T-helper 2 cell (primary cell): ENCODE measurements at places on chromosomes 16 and 17.

- no peak for DNase-seq
These were observed 45.2 kb downstream of the ST3GAL2 start for GRCh38 chr16:70393662-70394061.

- DNase-seq = no peak
These were observed 189.8 kb downstream of the KATNIP start for GRCh38 chr16:27739606-27740357.

DNA sequence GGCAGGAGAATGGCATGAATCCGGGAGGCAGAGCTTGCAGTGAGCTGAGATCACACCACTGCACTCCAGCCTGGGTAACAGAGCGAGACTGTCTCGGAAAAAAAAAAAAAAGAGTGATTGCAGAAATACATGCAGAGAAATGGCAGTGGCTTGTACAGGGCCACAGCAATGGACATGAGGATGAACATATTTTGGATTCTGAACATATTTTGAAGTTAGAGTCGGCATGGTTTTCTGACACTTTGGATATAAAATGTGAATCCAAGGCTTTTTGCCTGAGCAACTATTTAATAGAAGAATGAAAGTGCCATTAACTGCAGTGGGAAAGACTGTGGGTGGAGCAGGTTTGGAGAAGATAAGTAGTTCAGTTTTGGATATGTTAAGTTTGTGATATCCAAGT, 35.8 kb downstream of the CPD start:
- no peak for DNase-seq

DNA sequence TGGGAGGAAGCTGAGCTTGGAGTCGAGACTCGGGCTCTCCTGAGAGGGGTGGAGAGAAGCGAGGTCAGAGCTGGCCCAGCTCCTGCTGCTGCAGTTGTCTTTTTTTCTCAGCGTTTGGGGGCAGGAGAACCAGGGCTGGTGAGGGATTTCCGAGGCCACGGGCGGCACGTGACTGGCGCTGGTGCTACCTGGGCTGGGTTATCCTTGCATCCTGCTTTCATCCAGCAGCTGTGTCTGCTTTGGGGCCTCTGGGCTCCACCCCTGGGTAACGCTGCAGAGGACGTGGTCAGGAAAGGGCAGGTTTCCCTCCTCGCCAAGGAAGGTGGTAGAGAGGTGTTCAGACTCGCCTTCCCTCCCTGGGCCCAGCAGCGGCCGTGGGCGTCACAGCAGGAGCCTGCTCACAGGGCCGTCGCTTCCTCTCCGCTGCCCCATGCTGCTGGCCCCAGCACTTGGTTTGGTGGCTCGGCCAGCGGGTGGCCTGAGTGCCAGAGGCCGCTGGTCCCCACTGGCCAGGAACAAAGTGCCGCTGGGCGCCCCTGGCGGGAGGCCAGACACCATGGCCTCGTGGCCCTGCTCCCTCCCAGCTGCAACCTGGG, 22.5 kb downstream of the GSE1 start:
- DNase-seq = no peak

- DNase-seq = no peak
These were observed 385.2 kb upstream of the ZFHX3 start for GRCh38 chr16:73432850-73433730.

- no peak for DNase-seq
These were observed 54.6 kb downstream of the WDR45B start for GRCh38 chr17:82593590-82594087.

DNA sequence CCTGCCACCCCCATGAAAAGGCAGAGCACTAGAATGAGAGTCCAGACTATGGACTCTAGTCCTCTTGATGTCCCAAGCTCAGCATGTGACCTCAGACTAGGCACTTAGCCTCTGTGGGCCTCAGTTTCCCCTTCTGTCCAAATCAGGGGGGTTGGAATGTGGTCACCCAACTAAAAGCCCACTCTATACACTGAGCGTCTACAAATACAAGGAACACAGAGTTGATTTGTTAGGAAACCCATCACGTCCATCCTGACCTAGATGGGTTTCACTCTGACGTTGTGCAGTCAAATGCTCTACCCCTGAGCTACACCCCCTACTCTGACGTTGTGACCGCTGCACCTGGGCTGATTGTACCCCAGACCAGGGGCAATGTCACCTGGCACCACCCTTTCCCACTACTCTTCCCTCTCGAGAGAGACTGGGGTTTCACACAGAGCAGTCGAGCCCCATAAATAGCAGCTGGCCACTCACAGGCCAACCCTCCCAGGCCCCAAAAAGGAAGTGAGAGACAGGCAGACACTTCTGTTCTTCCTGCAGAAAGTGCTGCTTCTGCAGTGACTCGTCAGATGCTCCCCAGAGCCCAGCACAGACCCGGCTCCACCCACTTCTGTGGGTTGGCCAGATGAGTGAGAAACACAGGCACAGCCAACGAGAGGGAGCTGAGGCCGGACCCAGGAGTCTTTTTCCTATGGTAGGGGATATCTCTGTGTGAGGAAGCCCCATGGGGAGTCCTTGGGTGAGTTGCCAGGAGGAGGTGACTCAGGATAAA, 16.1 kb upstream of the TNFRSF13B start:
- DNase-seq = peak; percentile 82

- peak; percentile 87 for DNase-seq
These were observed 75.6 kb downstream of the CHD9 start for GRCh38 chr16:53130159-53131049.

- DNase-seq = no peak
These were observed 302.1 kb downstream of the MAF start for GRCh38 chr16:79298476-79298875.

GRCh38 chr16:3065069-3065741, at the start of gene IL32:
TSS of gene IL32 (plus strand) at chr16:3065640. CDS start at chr16:3065812, 172 bp downstream.
- peak; percentile 58 for DNase-seq

DNA sequence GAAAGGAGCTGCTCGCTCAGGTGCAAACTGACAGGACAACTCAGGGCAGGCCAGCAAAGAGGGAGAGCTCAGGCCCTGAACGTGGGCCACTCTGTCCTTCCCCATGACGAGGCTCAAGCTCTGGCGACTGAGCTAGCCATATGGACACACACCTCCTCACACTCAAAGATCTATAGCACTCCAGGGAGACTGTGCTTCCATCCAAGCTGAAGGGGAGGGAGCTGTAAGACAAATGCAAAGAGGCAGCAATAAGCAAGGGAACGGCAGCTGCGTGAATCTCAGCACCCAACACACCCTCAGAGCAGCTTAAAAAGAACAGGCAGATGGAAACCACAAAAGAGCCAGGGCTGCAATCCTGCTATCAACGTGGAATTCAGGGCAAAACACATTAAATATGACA, 13.5 kb downstream of the NUDT16L1 start:
- DNase-seq = no peak

GRCh38 chr17:57580055-57580739, 164.9 kb downstream of the CCDC182 start:
- DNase-seq = no peak

GRCh38 chr17:79214459-79214858, 139.8 kb downstream of the ENGASE start:
- DNase-seq = no peak

GRCh38 chr17:41738077-41738800, 3.8 kb upstream of the HAP1 start:
- DNase-seq = peak; percentile 73

- DNase-seq = no peak
These were observed 39.6 kb upstream of the ADGRG1 start for GRCh38 chr16:57588831-57589230.

DNA sequence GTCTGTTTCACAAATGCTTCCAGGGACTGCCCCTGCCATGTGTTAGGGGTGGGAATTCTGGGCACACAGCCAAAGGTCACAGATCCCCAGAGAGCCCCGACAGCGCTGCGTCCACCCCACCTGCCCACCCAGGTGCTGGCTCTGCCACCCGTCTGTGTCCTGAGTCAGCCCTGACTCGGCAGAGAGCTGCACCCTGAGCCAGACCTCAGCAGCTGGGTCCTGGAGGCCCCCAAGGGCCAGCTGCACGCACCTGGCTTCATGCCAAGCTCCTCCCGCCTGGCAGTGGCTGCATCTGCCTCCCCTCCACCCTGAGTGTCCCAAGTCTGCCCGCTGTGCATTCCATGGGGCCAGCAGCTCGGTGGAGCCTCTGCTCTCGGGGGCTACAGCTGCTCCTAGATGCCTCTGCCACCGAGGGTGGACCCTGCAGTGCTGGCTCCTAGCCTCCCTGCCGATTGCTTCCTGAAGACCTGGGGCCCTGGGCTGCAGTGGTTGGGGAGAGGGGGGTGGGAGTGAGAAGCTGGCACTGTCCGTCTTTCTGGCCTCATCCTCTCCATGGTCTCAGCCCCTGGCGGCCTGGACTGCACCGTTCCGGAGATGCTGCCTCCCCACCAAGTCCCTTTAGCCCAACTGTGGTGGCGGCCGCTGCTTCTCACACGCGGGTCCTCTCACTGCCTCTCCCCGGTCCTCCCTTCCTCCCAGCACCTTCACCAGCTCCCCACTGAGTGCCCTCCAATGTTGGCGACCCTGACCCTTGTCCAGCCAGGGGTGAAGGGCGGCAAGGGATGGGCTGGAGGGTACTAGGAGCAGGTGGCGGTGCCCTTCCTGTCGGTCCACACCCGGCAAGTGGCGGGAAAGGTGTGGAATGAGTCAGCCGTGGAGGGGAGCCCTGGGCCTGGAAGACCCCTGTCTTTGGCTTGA, 3.0 kb downstream of the SECTM1 start:
- no peak for DNase-seq

DNA sequence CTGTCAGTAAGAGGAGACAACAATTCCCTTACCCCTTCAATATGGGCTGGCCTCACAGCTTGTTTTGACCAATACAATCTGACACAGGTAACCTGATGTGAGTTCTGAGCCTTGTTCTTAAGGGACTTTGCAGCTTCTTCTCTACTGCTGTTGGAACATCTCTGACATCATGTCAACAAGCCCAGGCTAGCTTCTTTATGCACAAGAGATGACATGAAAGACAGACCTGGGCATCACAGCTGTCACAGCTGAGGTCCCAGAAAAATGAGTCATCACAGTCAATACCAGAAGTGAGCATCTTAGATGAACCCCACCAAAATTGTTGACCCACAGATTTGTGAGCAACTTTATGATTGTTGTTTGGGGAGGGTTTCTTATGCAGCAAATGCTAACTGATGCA, 431.7 kb upstream of the PSMD7 start:
- no peak for DNase-seq

- no peak for DNase-seq
These were observed 4.0 kb downstream of the PYY start for GRCh38 chr17:43949781-43950180.

DNA sequence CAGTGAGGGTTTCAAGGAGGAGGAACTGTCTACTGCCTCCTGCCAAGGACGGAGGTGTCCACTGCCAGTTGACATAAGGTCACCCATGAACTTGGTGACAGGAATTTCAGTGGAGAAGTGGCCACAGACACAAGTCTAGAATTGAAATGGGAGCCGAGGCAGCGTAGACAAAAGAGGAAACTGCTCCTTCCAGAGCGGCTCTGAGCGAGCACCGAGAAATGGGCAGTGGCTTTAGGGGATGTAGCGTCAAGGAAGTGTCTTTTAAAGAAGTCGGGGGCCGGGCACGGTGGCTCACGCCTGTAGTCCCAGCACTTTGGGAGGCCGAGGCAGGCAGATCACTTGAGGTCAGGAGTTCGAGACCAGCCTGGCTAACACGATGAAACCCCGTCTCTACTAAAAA, 3.1 kb upstream of the SERPINF1 start:
- DNase-seq = no peak

DNA sequence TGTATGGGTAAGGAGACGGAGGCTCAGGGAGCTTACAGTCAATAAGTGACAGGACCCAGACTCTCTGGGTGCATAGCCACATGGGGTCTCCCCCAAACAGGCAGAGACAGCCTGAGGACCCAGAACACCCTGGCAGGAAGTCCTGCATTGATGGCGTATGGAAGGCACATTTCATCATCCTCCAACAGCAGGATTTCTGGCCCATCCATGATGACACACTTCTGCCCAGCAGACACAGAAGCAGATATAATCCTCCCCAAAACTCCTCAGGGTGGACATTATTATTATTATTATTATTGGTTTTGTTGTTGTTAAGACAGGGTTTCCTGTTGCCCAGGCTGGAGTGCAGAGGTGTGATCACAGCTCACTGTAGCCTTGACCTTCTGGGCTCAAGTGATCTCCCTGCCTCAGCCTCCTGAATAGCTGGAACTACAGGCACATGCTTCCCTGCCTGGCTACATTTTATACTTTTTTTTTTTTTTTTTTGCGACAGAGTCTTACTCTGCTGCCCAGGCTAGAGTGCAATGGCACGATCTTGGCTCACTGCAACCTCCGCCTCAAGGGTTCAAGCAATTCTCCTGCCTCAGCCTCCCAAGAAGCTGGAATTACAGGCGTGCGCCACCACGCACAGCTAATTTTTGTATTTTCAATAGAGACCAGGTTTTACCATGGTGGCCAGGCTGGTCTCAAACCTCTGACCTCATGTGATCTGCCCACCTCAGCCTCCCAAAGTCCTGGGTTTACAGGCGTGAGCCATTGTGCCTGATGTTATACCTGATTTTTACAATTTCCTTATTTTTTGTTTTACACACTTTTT, 6.8 kb upstream of the HROB start:
- no peak for DNase-seq

GRCh38 chr17:20278805-20279204, 188.5 kb downstream of the LGALS9B start:
- DNase-seq = no peak

- DNase-seq = no peak
These were observed 53.9 kb downstream of the USP22 start for GRCh38 chr17:20988896-20989295.

DNA sequence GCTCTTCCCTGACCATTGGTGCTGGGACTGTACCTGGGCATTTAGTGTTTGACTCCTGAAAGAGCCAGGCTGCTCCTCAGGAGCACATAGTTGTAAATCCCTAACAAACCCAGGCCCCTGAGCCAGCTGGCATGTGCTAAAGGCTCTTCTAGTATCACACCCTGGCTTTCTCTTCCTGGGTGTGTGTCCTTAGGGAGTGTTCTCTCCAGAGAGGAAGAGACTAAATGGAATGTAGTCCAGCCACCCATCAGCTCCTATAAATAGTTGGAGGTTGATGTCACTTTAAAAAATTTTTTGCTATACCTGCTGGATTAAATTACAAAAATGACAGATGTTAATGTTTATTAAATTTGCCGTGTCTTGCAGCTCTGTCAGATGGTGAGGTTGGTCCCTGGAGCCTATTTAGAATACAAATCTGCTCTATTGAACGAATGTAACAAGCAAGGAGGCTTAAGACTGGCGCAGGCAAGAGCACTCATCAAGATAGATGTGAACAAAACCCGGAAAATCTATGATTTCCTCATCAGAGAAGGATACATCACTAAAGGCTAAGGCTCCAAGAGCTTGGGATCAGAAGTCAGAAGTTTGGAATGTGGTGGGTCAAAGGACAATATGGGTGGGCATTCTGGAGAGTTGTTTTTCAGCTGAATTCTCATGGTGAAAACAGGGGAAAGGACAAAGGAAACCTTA, 13.1 kb upstream of the DUSP14 start:
- no peak for DNase-seq
